GM23338 (cell line): ENCODE measurements at places on chromosomes 2 and 18. TPM values are rescaled to one million over a fixed set of nuclear protein-coding genes. Genes with fewer than 3 reads are reported as not detected.

- no peak for DNase-seq
Measured at GRCh38 chr2:128420131-128420530, 101.5 kb upstream of the HS6ST1 start.

SATB2 gene
- total RNA-seq, result 5.7 and 6.0 TPM in 2 replicates

LYPD6 gene
- 10.9 and 12.4 TPM in 2 replicates for total RNA-seq

DNA sequence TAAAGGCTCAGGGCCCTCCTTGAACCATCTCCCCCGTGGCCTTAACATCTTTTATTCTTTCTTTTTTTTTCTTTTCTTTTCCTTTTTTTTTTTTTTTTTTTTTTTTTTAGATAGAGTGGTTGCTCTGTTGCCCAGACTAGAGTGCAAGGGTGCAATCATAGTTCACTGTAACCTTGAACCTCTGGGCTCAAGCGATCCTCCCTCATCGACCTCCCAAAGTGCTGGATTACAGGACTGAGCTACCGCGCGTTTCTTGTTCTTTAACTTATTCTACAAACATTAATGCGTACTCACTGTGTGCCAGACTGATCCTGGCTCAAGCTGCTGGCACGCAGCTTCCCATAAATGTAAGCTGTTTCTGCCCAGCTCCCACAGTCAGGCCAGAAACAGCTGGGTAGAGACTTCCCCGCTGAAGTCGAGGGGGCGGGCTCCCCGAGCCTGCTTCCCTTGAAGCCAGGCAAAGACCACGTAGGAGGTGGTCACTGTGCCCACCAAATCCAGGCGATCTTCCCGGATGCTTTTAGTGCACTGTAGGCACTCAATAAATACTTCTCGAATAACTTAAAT, 29.2 kb upstream of the ATP6V1B1 start:
- DNase-seq, result no peak

GCA gene
- 39.3 and 42.6 TPM in 2 replicates for total RNA-seq

DNA sequence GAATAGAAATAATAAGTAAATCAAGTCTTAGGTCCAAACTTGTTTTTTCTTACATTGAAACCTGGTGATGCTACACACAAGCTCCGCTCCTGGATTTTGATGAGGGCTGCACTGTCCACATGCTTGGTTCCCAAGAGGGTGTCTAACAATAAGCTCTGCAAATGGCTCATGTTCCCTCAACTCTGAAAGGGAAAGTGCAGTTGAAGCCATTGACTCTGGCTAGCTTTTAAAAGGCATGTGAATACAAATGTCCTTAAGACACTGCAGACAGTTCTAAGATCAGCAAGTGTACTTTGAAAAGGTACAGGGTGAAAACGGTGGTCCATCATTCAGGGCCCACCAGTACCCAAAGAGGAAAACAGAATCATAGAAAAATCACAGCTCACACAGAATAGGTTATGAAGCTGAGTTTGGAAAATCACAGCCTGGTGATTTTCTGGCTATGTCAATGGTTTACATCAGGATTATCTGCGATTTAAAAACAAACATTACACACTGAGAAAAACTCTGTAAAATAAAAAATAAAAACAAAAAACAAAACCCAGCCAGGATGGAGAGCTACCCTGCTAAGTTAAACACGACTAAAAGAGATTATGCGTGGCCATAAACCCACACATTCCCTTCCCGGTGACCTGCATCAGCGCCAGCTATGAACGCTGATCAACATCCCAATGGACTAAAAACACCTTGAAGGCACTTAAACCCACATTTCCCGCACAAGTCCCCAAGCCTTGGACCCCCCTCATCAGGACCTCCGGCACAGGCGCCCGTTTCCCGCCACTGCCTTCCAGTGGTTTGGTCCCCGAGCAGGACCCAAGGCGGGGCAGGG, 554 bp downstream of the PFN4 start:
- DNase-seq, result peak; percentile 72

DNA sequence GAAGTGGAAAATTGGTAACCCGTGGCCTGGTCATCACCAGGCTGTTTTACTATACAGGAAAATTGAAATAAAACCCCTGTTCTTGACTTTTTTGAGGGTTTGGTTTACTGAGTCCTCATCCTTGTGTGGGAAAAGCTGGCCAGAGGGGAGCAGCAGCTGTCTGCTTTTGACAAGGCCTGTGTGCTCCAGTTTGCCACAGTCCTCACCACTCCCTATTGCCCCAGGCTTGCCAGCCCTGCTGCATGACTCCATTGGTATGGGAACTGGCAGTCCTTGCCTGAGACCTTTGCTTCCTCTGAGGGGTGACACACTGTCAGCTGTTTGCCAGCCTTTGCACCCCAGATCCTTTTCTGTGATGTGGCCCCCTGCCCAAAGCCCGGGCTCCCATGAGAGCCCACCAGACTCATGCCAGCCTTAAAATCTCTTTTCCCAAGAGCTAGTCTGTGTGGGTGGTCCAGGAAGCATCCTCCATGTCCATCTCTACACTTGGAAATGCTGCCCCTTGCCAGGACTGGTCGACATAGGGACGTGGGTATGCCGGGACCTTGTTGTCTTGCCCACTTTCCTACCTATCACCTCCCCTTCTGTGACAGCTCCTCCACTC, 39.0 kb downstream of the GLI2 start:
- no peak for DNase-seq

DNA sequence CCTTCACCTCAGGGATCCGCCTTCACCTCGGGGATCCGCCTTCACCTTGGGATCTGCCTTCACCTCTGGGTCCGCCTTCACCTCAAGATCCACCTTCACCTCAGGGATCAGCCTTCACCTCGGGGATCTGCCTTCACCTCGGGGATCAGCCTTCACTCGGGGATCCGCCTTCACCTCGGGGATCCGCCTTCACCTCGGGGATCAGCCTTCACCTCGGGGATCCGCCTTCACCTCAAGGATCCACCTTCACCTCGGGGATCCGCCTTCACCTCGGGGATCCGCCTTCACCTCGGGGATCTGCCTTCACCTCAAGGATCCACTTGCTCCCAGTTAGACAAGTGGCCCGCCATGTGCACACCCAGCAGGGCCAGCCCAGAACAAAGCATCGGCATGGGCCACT, 7.3 kb downstream of the KIF1A start:
- no peak for DNase-seq

DNA sequence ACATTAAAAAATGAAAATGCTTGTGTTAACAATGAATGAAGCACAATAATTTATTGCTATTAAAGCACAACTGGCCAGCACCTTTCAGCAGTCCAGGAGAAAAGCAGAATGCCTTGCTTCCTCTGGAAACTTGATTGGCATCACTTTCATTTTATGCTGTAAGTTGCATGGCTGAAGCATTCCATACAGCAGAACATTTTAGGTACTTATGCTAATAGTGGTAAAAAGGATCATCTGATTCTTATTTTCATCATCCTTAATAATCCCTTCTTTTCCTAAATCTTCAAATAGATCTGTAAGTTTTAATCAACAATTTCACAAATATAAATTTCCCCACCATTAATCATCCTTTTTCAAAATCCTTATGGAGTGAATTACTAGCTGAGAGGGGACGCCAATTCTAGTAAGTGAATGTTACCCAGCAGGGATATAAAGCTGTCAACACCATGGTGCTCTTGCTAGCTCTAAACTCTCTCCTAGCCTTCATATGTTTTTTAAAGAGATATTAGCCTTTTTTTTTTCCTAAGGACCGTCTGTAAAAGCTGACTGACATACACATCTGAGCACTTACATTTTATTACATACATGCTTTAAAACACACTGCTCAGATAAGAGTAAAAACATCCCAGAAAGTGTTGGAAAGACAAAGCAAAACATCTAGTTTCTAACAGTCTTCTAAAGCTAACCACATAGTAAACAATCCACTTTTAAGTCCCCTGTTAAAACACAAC, 5.3 kb downstream of the SATB2 start:
- DNase-seq, result no peak

- DNase-seq, result peak; percentile 87
Measured at GRCh38 chr2:120737340-120738101, 1.9 kb downstream of the GLI2 start.

DNA sequence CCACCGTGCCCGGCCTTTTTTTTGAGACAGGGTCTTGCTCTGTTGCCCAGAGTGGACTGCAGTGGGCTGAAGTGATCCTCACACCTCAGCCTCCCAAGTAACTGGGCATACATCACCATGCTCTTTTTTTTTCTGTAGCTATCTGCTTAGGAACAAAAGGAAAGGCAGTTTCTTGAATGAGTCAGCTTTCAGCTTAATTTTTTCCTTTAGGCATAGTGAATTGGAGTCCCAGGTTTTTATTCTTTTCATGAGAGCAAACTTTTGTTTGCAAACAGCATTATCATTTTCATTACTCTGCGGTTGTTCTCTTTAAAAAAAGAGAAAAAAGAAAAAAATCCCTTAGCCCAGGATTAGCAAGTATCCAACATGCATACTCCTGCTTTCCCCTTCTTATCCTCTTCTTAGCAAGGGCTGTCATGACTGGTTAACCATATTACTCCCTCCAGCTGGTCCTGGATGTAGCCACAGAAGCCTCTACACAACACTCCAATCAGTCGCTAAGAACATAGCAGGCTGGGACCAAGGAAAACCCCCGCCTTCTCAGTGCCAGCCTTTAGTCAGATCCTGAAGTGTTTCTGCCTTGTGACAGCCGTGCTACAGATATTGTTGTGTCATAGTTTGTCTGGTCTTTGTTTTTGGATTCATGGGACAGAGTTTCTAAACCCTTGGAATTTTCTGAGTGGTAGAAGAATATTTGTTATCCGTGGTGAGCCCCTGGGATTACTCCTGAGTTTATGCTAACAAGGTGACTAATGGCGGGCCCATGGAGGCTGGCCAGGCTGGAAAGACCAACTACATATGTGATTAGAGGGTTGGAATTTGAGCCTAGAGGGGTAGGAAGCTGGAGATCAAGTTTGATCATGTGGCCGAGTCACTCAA, 23.3 kb upstream of the ST3GAL5 start:
- no peak for DNase-seq

- DNase-seq, result no peak
Measured at GRCh38 chr2:73986085-73986681, 1.5 kb downstream of the TET3 start.

DNA sequence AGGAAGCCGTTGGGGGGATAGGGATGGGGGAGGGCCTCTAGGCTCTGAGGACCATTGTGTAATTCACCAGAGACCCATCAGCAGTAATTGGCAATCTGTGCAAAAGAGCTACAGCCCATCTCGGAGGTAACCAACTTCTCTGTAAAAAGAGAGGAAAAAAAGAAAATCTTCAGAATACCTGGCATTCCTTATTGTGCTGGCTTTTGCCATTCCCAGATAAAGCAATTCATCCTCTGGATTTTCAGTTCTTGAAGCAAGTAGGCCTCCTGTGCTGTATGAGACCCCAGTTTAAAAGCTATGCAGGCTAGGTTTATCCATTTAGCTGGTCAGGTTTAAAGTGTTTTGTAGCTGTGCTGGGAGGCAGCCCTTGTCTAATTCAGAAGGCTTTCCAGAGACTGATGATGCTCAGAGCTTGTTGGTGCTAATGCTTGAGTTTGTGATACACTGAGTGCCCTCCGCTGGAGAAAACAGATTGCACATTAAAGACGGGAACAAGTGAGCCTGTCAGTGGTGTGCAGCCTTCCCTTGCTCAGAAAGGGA, at the start of gene LRRTM4:
TSS of gene LRRTM4 (minus strand) at position 446 of the 540 bp plus-strand sequence.
- peak; percentile 77 for DNase-seq

AQP12B gene
- total RNA-seq, result not detected in 2 replicates

DNA sequence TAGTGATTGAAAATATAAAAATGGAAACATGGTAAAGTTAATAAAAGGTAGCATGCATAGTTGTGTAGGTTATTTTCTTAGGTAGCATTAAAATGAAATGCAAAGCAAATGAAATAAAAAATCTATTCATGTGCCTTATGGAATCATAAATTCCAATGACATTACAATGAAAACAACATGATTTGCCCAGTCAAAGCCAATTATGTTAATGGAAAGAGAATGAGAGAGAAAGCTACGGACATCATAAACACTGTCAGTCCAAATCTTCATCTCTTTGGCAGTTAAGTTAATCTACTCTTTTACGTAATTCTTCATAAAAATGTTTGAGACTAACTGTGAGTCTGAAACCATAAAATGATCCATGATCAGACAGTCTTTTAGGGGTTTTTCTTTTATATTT, 636.7 kb upstream of the SYT4 start:
- DNase-seq, result no peak

FZD7 gene
- total RNA-seq, result 404 and 435 TPM in 2 replicates

DNA sequence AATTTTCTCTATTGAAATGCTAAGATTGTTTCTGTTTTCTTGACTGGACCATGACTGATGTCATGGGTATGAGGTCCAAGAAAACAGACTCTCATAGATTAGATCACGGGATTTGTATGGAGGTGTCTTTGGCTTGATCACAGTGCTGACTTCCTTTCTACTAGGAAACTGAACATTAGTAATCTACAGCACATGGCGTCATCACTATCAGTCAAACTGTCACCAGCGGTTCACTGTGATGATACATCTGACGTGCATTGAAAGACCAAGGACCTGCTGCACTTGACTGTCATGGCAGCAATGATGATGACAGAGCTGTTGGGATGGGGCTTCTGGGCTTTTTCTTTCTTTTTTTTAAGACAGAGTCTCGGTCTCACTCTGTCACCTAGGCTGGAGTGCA, 28.2 kb upstream of the IMPA2 start:
- no peak for DNase-seq

SERPINB2 gene
- not detected in 2 replicates for total RNA-seq

- DNase-seq, result no peak
Measured at GRCh38 chr2:39000552-39000951, 110.9 kb downstream of the ARHGEF33 start.

GRCh38 chr2:66122516-66122915, 312.4 kb upstream of the MEIS1 start:
- DNase-seq, result no peak

- peak; percentile 47 for DNase-seq
Measured at GRCh38 chr2:68487773-68488355, 20.5 kb downstream of the APLF start.

GRCh38 chr2:228268756-228269155, 87.3 kb upstream of the SPHKAP start:
- no peak for DNase-seq

GRCh38 chr2:3210257-3210656, 167.4 kb downstream of the EIPR1 start:
- no peak for DNase-seq

DNA sequence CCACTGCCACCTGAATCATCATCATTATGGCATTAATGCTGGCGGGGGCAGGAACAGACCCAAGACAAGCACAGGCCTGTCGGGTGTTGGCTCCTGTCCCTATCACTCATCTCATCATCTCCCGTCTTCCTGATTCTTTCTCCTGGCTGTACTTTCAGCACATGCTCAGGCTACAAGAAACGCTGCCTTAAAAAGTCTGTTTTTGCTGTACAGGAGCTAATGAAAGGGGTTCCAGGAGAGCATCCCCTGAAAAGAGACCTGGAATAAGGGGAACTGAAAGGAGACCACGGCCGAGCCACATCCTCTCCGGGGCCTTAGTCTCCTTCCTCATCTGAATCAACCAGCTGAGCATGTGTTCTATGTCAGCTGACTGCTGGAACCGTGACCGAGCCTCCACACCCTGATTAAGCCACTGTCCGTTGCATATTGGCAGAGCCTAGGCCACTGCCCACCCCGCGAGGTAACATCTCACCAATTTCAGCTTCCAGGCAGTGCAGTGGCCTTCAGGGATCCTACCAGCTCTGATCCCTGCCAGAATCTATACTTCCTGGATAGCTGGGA, 62.6 kb downstream of the DNMT3A start:
- DNase-seq, result no peak

- DNase-seq, result peak; percentile 24
Measured at GRCh38 chr18:26863921-26864497, 1.5 kb downstream of the AQP4 start.

- DNase-seq, result no peak
Measured at GRCh38 chr2:240179941-240180666, 39.6 kb upstream of the OTOS start.

GRCh38 chr2:149872041-149872440, 284.5 kb upstream of the MMADHC start:
- DNase-seq, result no peak

FBLN7 gene
- total RNA-seq, result 1.4 TPM in 1 of 2 replicates, not detected in the other

TCF7L1 gene
- total RNA-seq, result 42.4 and 47.3 TPM in 2 replicates
